Fibroblast of skin of left quadriceps (primary cell): ENCODE measurements at places on chromosomes 1 and 21.

DNA sequence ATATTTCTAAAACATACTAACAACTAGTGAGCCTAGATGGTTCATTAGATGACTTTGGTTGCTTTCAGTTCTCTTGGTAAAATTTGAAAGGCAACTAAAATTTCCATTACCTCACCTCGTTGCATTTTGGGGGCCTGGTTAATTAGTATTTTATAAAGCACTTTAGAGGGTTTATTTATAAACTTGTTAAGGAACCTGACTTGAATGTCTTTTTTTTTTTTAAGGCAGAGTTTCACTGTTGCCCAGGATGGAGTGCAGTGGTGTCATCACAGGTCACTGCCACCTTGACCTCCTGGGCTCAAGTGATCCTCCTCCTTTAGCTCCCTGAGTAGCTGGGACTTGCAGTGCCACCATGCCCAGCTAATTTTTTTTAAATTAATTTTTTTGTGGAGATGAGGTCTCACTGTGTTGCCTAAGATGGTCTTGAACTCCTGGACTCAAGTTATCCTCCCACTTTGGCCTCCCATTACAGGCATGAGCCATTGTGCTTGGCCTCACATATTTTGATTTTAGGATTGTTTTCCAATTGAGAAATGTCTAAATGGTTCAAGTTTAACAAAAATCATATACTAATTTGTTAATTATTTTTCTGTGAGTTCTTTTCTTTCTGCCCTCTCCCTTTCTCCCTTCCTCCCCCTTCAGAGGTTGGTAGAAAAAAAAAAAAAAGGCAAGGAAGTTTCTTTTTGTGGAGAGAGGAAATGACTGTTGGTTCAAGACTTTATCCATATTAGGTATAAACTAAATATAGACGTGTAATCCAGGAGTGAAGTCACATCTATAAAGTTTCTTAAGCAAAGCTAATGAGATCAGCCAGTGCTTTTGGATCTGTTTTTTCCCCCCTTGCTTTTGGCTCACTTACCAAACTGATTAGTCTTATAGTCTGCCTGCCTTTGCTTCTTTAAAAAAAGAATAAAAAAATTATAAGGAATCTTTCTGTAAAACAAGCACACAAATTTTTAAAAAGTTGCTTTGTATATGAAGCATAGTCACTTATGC is 24.7 kb downstream of the CLIC4 start:
- DNase-seq: peak; percentile 97

GRCh38 chr1:70426154-70427131 is 15.4 kb downstream of the CTH start:
- DNase-seq: no peak

- no peak for DNase-seq
Observed at GRCh38 chr1:60222360-60223115, 149.0 kb upstream of the C1orf87 start.

DNA sequence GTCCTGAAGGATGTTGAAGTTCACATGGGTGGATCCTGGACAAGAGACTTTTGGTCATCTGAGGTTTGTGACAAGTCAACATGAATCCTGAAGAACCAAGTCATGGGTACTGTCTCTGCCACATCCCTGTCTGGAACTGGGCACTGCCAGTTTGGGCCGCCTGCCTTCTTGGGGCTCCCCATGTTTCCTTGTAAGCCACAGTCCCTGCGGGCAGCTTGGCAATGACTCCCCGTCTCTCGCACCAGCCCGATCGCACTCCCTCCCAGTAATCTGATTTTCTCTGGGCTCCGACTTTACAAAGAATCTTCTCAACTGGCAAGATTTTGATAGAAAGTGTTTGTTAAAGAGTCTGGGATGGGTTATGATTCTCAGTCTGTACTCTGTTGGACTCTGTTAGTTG is 80.4 kb downstream of the DDX20 start:
- no peak for DNase-seq

DNA sequence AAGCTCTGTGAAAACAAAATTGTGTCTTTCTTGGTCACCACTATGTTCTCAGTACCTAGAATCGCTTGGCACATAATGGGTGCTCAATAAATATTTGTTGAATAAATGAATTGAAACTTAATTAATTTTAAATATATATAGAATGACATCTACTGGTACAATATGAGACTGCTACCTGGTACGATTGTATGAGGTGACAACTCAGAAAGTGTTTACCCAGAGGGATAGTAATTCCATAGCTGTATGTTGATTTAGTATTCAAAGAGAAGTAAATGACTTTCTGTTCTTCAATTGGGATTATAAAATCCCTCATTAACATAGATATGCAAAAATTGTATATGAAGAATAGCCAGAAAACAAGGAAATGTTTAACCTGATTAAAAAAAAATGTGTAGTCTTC is 128.7 kb downstream of the RPS6KC1 start:
- DNase-seq: no peak

GRCh38 chr21:14589855-14590563 is 43.9 kb upstream of the SAMSN1 start:
- no peak for DNase-seq

DNA sequence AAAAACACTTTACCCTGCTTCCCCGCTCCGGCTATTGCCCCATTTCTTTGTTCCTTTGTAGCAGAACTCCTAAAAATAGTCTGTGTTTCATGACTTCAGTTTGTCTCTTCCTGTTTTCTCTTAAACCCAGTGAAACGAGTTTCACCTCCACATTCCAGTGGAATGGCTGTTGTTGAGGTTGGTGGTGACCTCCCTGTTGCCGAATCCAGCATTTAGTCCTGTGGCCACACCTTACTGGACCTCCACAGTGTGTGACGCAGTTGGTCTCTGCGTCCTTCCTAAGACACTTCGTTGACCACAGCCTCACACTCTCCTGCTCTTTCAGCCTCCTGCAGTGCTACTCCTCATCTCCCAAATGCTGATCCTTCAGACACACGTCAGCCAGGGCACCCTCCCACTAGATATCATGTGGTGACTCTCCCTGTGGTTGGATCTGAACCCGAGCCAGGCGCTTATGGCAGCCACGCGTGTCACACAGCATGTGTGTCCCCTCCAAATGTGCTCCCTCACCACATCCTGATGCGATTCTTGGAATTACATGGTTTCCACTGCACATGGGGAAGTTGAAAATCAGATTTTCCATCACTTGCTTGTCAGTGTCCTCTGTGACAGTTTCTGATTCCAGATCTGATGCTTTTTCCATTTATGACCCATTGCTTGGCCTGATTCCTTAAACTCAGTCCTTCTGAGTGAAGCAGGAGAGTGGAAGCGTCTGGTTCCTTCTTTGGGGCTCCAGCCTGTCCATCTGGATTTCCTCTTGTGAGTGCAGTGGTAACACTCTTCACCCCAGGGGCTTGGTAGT is 99.1 kb upstream of the ARTN start:
- DNase-seq: no peak

GRCh38 chr1:196459383-196459782 is 148.9 kb downstream of the KCNT2 start:
- DNase-seq: no peak

DNA sequence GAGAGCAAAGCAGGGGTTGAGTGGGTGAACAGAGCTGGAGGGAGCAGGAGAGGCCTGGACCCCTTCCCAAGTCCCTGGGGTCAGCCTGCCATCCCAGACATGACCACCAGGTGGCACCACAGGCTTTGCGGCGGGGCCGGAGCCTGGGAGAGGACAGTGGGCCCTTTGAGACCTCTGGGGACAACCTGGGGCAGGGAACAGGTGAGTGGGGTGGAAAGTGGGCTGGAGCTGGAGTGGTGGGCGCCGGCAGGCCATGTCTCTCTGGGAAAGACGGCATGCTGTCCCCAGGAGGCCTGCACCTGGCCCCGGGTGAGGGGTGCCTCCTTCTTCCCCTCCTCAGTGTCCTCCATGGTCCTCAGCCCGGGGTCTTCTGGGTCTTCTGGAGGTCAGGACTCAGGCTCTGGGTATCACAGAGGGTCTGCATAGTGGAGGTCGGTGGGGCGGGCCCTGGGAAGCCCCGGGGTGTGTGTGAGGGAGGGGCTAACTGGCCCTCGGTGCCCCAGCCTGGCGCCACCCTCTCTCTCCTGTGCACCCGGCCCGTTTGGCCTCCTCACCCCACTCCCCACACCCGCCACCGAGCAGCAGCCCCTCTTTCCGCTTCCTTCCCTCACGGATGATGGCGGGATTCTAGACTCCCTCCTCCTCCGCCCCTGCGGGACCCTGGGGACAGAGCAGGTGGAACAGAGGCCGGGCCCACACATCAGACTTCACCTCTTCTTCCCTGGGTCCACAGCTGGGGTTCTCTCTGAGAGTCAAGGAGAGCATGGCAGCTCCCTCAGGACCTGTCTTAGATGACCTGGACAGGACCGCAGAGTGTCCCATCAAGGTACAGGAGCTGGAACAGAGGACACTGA is 28.5 kb upstream of the PKP1 start:
- no peak for DNase-seq

GRCh38 chr1:159067699-159068621 is 8.6 kb downstream of the AIM2 start:
- DNase-seq: no peak

DNA sequence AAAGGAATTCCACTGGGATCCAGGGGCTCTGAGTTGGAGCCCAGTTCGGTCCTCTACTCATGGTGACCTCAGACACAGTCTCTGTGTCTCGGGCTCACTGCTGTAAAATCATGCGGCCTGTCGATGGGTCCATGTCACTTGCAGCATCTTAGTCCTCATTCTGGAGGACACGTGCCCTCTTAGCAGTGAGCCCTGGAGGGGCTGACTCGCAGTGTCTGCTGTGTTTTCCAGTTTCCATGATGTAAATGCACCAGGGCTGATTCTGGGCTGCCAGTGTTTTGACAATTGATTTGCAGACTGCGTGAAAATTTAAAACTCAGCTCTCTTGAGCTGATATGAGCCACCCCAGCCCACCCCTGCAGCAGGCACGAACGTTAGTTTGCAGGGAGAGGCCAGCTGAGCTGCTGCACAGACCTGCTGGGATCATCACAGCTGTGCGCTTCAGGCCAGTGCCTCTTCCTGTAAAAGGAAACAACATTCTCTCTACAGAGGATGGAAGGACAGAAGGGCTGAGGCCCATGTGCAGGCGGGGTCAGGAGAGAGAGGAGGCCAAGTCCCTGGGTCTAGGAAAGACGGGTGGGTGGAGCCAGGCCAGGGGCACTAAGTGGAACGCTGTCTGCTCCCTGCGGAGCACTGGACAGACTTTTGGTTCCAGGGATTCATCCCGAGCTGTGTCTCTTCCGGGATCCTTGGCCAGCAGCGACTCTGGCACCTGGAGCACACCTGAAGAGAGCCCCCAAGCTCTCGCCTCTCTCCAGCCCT is 42.6 kb downstream of the RSPH1 start:
- DNase-seq: no peak

- peak; percentile 60 for DNase-seq
Observed at GRCh38 chr1:32063261-32063681, 9.5 kb upstream of the TMEM39B start.
